Adrenal gland (tissue), 19 donors: ENCODE measurements at places on chromosomes 5 and 9.
A peak's percentile ranks its signal among the peaks of the same experiment; 100 is the strongest.

DNA sequence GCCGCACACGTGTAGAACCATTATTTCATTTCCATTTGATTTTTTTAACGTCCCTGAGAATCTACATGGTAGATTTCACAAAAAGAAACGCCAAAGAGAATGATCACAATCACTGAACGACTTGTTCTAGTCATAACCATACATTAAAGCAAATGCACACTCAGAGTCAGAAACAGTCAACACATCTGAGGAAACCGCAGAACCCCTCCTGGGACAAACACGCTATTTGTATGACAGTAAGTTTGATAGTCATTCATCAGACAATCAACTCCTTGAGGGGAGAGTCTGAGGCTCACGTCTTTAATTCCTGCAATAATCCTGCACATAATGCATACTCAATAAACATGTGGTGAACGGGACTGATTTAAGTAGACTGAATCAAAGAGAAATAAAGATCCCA is 129.2 kb downstream of the MED27 start:
- DNase-seq: no peak

GRCh38 chr5:25009063-25009462 is 364.3 kb upstream of the CDH10 start:
- DNase-seq: no peak

DNA sequence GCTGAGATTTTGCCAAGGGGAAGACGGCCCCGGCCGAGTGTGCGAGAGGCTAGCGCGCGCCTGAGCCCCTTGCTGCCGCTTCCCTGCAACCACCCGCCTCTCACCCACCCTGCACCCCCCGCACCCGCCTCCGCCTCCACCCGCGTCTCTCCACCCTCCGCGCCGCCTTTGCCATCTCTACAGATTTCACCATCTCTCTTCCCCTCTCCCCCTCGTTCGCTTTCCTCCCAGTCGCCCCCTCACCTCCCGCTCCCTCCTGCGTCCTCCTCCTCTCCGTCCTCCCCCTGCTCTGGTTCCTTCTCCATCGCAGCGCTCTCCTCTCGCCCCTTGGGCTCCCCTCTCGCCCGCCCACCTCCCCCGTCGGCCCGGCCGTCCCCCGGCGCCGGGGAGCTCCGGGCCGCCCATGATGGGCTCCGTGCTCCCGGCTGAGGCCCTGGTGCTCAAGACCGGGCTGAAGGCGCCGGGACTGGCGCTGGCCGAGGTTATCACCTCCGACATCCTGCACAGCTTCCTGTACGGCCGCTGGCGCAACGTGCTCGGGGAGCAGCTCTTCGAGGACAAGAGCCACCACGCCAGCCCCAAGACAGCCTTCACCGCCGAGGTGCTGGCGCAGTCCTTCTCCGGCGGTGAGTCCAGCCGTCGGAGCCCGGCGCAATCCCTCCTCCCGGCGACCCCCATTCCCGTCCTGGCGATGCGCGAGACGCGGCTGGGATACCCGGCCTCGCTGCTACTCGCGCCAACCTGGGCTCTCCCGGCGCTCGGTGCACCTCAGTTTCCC is at the start of gene PRDM12:
TSS of gene PRDM12 (plus strand) at position 344 of the 778 bp plus-strand sequence. CDS start at position 404, 60 bp downstream.
- no peak for DNase-seq

DNA sequence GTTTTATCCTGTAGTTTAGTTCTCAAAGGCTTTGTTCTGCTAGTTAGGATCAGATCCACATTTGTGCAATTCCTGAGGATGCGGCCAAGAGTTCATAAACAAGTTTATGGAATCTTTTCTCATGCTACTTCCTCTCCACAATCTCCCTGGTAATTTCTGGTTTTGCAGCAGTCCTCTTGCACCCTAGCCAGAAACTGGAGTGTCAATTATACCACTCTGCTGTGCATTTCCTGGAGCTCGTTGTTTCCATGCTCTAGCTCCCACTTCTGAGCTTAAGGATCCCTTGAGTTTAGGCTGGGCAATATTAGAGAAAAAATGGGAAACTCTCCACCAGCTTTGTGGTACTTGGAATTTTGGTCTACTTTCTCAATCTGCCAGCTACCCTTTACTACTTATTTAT is 474.7 kb downstream of the DIRAS2 start:
- no peak for DNase-seq

GRCh38 chr9:72721067-72721466 is 199.7 kb downstream of the TMC1 start:
- DNase-seq: no peak

DNA sequence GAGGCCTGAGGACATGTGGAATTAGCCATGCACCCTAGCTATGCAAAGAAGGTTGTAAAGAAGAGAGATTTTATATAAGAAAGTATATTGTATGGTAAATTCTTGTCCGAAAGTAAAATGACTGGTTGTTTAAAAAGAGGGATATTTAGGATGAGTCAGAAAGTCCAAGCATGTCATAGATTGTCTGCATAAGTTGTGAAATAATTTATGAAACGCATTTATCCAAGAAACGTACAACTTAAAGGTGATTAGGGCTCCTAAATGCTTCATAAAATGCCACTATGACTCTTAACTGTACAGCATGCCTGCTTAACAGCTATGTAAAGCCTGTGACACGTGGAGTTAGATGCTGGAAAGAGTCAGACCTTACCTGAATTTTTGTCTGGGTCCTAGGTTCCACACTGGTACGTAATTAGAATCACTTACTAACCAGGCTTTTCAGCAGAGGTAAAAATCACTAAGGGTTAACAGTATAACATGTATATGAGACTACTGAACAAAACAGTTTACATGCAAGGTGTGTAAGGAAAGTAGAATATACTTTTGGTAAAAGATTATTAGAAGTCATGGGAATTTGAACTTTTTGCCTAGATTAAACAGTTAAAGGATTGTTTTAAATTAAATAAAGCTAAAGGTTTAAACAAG is 37.0 kb upstream of the ARL15 start:
- no peak for DNase-seq

- no peak for DNase-seq
These were observed 30.8 kb downstream of the ADAMTSL1 start for GRCh38 chr9:18504707-18505106.

DNA sequence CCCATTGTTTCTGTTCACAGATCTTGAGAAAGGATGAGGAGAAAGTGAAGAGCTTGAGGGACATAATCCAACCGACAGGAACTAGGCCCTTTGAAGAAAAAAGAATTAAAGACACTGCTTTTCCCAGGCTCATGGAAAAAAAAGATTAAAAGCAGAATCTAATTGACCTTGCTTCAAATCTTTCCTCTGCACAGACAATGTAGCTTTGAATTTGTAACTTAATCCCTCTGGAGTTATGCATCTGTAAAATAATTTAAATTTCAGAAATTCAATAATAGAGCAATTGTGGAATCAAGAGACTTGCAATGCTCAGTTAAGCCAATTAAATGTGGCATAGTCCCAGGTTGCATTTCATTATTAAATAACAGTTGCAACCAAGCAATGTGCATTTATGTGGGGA is 64.6 kb downstream of the SVEP1 start:
- DNase-seq: no peak

GRCh38 chr9:108474356-108474755 is 381.4 kb downstream of the ACTL7B start:
- DNase-seq: no peak

DNA sequence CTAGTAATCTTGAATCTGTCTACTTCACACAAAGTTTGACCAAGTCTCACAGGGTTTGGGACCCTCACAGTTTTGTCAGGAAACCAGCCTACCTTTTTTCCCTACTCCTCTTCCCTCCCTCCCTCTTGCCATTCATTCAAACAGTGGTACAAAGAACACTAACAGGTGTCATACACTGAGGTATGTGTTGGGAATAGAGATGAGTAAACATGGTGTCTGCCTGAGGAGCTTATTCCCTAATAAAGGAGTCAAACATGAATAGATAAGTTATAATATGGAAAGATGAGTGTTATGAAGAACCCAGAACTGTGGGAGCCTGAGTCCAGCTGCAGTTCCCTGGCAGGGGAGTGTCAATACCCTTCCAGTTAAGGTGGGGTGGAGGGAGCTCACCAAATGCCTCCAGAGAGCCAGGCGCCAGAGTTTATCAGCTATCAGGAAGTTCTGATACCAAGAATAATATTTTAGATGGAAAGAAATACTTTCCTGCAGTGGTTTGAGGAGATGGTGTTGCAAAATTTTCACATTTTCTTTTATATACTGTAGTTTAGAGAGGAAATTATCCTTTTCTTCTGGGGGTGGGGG is 183.4 kb upstream of the NR3C1 start:
- DNase-seq: no peak

DNA sequence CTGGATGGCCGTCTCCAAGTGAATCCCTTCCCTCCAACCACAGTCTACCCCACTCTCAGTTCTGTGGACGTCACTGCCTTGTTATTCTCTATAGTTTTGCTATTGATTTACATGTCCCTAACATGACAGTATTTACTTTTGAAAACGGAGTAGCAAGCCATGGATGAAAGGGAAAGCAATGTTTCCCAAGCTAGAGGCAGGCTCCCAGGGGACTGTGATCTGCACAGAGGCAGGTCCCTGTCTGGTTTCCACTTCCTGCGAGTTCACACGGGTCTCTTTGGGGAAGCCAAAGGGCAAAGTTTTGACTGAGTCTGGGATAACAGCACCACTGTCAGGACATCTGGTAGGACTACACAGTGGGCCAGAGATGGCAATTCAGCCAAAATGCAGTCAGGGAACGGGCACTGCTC is 12.7 kb downstream of the C9orf153 start:
- DNase-seq: peak; percentile 30

DNA sequence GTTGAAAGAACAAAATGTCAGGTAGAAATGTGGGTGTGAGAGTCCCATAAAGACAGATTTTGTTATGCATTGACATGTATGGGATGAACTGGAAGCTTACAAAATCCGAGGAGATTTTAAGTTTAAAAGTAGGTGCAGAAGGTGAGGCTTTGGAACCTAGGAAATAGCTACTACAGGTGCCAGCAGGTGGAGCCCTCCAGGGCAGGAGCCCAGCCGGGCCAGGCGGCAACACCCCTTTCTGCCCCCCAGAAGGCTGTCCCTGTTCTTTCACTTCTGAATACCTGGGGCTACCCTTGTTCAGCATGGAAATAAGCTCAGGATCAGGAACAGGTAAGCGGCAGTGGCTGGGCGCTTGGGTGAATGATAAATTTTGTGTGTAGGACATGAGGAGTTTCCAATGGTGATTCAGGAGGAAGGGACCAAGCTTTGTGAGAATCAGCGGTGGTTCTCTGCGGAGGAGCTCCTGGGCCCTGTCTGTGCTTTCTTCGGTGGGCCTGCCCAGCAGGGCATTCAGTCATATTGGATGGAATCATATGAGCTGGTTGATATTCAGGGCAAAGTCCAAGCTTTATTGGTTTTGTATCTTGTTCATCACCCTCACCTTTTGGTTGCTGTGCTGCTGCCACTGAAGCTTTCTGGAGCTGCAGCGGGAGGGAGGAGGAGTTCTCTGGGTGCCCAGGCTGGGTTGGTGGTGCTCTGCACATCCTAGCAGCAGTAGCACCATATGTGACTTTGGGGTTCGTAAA is 12.3 kb downstream of the PCBD2 start:
- no peak for DNase-seq

DNA sequence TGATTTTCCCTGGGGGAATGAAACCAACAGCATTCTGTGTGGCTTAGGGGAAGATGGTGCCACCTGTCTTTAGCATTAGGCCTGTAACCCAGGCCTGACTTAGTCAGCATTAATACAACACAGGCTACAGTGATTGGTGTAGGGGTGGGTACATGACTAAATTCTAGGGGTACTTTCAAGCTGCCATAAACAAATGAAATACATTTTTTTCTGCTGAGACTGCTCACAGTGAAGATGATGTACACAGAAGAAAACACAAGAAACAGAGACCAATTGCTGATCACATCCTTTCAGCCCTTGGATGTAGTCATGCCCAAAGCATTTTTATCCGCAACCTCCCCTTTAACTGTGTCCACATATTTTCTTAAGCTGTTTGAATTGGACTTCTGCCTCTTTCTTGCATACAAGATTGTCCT is 527.2 kb downstream of the KCTD16 start:
- no peak for DNase-seq

DNA sequence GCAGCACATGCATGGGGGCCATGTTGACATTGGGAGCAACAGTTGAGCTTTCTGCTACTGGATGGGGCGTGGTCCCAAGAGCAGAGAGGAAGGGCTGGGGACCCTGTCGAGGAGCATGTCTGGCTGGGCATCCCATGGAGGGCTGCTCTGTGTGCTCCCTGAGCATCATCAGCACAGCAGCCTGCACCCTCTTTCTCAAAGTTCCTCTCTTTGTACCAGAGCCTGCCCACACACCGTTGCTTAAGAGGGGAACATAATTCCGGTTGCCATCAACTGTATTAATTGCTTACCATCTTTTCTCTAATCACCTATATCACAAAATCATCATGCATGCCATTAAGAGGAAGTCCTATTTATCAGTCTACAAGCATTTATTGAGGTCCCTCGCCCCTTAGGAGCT is 55.2 kb upstream of the DIRAS2 start:
- no peak for DNase-seq

DNA sequence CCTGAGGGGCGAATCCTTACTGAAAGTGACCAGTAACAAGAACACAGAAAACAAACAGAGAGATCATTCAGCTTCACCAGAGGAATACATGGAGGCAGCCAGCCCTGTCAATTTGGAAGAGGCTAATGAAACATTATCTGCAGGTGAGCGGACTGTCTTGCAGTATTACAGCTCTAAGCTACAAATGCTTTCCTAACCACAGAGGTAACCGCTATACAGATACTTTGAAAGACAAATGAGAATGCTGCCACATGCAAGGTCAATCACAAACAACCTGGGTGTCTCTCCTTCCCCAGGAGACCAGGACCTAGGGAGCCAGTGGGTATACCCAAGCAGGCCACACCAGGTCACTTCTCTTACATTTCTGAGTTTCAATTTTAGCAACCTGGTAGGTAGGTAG is 30.2 kb downstream of the EFNA5 start:
- no peak for DNase-seq

DNA sequence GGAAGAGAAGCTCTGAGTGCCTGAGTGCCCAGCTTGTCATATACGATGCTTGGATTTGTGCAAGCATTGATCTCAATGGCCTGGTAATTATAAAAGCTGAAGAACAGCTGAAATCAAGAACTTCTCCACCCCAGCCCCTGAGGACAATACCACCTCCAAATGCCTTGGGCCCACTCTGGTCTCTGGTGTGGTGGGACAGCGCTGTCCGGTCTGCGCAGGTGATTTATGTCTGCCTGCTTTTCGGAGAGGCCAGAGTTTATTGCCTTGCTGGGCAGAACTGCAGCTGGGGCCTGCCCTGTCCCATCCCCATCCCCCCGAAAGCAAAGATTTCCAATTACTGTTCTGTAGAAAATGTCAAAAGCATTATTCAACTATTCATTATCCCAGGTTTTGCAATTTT is 1.1 kb upstream of the PDZD2 start:
- DNase-seq: no peak

DNA sequence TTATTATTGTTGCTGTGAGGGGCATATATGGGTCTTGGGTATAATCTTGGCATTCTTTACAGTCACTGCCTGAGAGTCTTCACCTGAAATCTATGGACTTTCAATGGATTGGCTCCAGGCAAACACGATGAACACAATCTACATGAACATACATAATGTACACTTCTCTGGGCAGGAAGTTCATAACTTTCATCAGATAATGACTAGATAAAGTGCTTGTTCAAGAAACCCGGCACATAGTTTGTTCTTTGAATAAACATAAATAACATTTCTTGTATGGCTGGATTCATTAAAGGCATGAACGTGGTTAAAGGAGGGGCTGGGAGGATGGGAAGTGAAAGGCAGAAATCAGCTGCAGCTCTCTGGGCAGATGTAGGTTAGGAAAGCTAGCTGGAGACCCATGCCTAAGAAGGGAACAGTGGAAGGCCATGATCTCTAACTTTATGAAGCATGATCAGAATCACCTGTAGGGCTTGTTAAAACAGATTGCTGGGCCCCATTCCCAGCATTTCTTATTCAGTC is 306.9 kb upstream of the EFNA5 start:
- DNase-seq: no peak
